ENCODE measurements at places on chromosomes 7 and 10. TPM values are rescaled to one million over a fixed set of nuclear protein-coding genes. Genes with fewer than 3 reads are reported as not detected.
A peak's percentile ranks its signal among the peaks of the same experiment; 100 is the strongest.

RBM17 gene
- total RNA-seq = 32.7 TPM

SCD gene
- total RNA-seq = 46.5 TPM

FAM221A gene
- total RNA-seq = 6.9 TPM

DNA sequence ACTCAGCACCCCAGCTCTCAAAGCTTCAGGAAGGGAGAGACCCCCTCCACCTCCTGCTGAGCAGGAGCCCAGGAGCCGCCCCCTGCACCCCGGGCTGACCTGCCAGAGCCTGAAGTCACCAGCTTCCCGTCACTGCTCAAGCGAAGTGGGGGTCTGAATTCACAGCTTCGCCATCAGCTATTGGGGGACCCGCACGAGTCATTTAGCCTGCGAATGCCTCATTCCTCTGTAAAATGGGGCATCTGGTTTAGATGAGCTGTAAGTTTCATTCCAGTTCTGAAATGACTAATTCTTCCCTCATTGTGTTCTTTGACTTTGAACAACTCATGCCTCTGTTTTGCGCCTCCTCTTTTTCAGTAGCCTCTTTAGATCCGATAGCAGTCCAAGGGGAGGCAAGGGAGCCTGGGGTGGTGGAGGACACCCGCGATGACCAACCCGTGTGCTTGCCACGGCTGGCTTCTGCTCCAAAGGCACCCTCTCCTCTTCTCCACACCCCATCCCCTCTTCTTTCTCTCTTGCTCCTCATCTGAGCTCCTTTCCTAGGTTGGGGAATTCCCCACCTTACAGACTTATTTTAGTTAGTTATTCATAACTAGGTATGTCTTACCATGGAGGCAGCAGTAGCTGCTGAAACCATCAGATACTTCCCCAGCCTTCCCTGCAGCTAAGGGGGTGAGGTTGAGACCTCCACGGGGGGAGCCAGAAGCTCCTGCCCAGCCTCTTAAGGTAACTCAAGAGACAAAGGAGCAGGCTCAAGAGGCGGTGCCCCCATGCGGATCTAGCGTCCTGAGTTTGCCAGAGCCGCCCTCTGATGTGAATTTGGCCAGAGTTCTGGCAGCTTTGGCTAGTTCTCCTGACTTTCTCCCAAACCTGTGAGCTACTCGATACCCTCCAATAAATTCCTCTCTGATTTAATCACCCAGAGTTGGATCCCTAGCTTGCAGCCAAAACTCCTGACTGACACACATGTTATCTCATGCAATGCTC is 47.7 kb downstream of the RBM17 start:
- peak; percentile 54 for DNase-seq

TPST1 gene
- 73.3 TPM for total RNA-seq

- no peak for DNase-seq
These were observed 369.9 kb downstream of the CNTNAP2 start for GRCh38 chr7:146486519-146486918.

GRCh38 chr10:63515002-63515763 is 6.0 kb upstream of the REEP3 start:
- DNase-seq = peak; percentile 25

CXCL12 gene
- 2.2 TPM for total RNA-seq

- no peak for DNase-seq
These were observed 7.1 kb downstream of the CAMK2B start for GRCh38 chr7:44318332-44318731.

- no peak for DNase-seq
These were observed 66.2 kb downstream of the LOXL4 start for GRCh38 chr10:98201760-98202159.

- peak; percentile 73 for DNase-seq
These were observed 79.5 kb upstream of the SVIL start for GRCh38 chr10:29714096-29714874.

GRCh38 chr7:135277161-135277560 is 43.5 kb downstream of the STRA8 start:
- no peak for DNase-seq

ITPRIP gene
- total RNA-seq = 3.3 TPM

- DNase-seq = no peak
These were observed 248.8 kb upstream of the ZMIZ1 start for GRCh38 chr10:78820007-78820362.

- peak; percentile 33 for DNase-seq
These were observed 57.5 kb downstream of the EXOC4 start for GRCh38 chr7:133310232-133310862.

DNA sequence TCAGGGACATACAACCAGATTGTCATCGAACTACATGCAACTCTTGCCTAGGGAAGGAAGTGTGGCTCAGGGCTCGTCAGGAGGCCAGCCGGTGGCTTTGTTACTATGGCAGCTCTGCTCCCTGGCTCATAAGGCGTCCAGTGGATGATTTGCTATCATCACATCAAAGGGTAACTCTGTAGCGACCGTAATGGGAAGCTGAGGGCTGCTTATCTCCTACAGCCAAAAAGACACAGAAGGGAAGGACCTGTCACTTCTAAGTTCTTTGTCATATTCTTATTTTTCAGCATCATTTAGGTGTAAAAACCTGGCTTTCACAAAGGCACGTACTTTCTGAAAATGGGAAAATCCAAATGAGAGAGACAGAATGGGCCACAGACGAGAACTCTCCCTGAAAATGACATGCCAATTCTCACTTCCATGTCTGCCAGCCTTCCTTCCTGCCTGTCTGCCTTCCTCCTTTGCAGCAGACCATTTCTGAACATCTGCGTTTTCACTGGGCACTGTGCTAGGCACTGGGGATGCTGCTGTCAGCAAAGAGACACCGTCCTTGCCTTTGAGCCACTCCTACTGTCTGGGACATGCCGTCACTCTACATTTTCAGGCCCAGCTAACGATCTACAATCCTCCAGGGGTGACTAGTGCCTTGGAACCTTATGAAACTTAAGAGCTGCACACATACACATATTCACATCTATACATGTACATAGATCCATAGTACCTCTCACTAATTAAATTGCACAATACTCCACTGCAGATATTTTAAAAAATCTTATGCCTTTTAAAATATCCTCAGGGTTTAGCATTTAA is 26.9 kb downstream of the ENKUR start:
- no peak for DNase-seq

CADPS2 gene
- 12.2 TPM for total RNA-seq

GRCh38 chr7:4733936-4734528 is 41.4 kb upstream of the AP5Z1 start:
- DNase-seq = no peak

GRCh38 chr7:46945328-46945727 is 636.6 kb downstream of the TNS3 start:
- DNase-seq = no peak

DNA sequence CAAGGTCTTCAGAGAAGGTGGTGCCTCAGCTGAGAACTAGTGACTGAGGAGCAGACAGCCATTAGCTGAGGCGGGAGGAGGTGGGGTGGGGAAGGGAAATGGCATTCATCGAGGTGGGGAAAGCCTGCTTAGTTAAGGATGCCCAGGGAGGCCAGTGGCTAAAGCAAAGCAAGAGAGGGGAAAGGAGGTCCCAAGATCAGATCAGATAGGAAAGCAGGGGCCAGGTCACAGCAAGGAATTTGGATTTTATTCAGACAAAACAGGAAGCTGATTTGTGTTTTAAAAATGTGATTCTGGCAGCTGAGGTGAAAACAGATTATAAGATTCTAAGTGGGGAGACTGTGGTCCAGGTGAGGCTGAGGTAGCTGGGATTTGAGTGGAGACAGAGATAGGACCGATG is 45.8 kb downstream of the CNNM1 start:
- no peak for DNase-seq

GRCh38 chr10:78703593-78703992 is 365.2 kb upstream of the ZMIZ1 start:
- DNase-seq = peak; percentile 19

- DNase-seq = no peak
These were observed 484.5 kb upstream of the ZMIZ1 start for GRCh38 chr10:78584266-78584665.

HOXA9 gene
- total RNA-seq = 1.8 TPM

DNA sequence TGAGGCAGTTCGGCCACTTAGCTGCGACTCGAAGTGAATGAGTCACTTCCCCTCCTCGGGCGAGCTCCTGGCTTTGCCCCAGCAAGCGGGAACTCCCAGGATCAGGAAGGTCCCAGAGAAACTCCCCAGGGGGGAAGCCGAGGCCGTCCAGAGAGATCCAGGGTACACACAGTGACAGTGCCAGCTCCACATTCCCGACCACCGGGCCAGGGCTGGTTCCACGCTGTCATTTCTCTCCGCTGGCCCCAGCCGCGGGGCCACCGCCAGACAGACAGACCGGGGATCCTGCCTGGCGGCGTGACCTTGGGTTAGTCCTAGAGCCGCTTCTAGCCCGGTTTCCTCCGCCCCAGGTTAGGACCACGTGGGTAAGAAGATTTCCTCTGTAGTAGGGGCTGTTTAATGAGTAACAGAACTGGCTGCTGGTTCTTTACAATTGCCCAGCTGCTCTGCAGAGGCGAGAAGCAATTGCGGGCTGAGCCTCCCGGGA is 463 bp upstream of the UPP1 start:
- DNase-seq = peak; percentile 99

DNA sequence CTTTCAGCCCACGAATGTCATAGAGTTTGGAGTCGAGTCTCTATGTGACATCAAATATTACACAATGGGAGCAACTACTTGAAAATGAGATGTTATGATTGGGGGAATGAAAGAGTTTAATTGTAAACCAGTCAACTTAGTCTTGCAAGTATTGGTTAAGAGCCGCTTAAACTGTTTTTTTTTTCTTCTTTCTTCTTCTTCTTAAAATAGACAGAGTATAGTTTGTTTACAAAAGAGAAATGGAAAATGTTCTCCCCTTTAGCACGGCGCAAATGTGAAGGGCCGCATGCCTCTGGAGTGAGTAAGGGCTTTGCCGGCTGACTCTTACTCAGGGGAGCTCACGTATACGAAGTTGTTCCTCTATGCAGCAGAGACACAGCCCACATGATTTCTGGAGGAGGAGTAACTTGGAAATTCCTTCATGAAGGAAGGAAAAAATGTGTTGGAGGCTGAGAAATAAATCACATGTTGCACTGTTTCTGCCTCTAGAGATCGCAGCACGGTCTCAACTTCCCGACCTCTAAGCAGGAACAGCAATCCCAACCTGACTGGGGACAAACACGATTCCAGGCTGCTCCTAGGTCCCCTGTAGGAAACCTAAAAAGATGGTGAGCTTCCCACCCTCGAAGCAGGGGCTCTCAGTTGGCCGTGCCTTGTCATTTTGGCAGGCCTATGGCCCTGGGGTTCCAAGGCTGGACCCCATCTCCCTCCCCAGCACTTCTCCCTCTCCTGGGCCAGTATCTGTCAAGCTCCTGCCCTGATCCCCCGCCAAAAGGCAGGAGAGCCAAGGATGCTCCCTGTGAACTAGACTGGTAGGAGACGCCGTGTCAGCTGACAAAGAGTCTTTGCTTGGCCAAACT is 44.8 kb downstream of the MYOF start:
- peak; percentile 93 for DNase-seq

GATA3 gene
- total RNA-seq = 1.4 TPM

DNA sequence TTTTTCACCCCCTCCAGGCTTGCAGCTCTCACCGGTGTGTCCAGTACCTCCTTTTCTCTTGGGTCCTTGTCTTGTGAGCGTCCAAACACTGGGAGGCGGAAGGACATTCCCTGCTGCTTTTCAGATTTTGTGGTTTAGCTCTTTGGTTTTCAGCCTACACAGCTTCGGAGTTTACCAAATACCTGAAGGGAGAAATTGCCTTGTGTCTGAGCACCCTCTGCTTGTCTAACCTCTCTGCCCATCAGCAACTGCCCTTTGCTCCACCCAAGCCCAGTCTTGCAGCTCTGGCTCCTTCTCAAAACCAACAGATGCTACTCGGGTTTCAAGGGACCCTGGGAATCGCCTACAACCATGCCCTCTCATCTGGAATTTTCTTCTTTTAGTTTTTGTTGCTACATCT is 519.1 kb upstream of the IGFBP3 start:
- peak; percentile 35 for DNase-seq
